ENCODE measurements at places on chromosomes 6 and 20. TPM values are rescaled to one million over a fixed set of nuclear protein-coding genes. Genes with fewer than 3 reads are reported as not detected.

Gene ZCCHC3
- 15.6 TPM for total RNA-seq

Gene SLC35D3
- 0.15 TPM for total RNA-seq

GRCh38 chr20:14553774-14554534, 216.5 kb upstream of the FLRT3 start:
- no peak overlapping the region for H3K4me3 ChIP-seq
- no peaks in the 10 kb centered on the region for H3K36me3 ChIP-seq
- no peaks in the 10 kb centered on the region for H3K27me3 ChIP-seq
- DNase-seq, result no peak
- H3K4me1 ChIP-seq, result no peaks in the 10 kb centered on the region
- H3K27ac ChIP-seq, result no peak overlapping the region

DNA sequence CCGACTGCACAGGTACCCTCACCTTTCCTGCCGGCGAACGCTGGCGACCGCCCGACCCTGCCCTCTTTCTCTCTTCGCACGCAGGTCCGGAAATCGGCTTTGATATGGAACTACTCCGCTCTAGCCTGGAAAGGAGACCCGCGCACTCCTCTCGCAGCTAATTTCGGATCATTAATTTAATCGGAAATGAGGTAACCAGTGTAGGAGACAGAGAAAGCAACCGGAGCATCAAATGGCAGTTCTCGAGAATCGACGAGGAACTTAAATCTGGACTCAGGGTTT, 949 bp upstream of the ATXN1 start:
- H3K27ac ChIP-seq, result peak overlapping the region; percentile 97
- DNase-seq, result no peak
- H3K4me3 ChIP-seq, result peak overlapping the region; percentile 80
- no peaks in the 10 kb centered on the region for H3K27me3 ChIP-seq

GRCh38 chr20:46552460-46553420, 2.3 kb upstream of the OCSTAMP start:
- no peaks in the 10 kb centered on the region for H3K4me1 ChIP-seq
- H3K27me3 ChIP-seq, result no peaks in the 10 kb centered on the region
- H3K36me3 ChIP-seq, result no peaks in the 10 kb centered on the region

- no peak overlapping the region for H3K27ac ChIP-seq
- H3K4me3 ChIP-seq, result no peak overlapping the region
Observed at GRCh38 chr20:22232473-22232872, 351.9 kb downstream of the FOXA2 start.

GRCh38 chr6:56770011-56770520, 127.4 kb upstream of the DST start:
- DNase-seq, result no peak
- H3K4me3 ChIP-seq, result no peak overlapping the region
- no peaks in the 10 kb centered on the region for H3K4me1 ChIP-seq

DNA sequence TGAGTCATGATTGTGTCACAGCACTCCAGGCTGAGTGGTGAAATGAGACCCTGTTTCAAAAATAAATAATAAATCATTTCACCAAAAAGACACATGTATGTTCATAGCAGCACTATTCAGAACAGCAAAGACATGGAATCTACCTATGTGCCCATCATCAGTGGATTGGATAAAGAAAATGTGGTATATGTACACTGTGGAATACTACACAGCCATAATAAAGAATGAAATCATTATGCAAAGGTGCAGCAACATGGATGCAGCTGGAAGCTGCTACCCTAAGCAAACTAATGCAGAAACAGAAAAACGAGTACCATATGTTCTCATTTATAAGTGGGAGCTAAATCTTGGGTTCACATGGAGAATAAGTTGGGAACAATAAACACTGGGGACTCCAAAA, 33.1 kb downstream of the ZNF451 start:
- H3K4me1 ChIP-seq, result no peaks in the 10 kb centered on the region
- H3K27ac ChIP-seq, result no peak overlapping the region
- no peaks in the 10 kb centered on the region for H3K36me3 ChIP-seq
- no peaks in the 10 kb centered on the region for H3K27me3 ChIP-seq
- DNase-seq, result no peak
- no peak overlapping the region for H3K4me3 ChIP-seq

DNA sequence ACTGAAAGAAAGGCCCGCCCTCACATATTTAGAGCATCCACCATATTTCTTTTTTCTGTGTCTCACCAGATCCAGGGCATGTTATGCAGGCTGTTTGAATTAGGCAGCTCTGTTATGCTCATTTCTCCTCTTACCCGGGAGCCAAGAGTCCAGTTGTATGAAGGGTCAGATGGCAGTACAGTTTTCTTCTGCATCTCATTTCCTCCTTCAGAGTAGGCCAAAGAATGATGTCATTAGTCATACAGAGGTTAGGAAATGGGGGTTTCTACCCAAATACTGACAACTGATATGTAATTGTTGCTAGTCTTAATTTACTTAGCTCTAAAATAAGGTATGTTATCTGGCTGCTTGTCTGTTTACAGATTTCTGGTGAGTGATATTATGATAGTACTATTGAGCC, 130.8 kb downstream of the SOBP start:
- no peak overlapping the region for H3K27ac ChIP-seq
- DNase-seq, result no peak
- H3K4me3 ChIP-seq, result no peak overlapping the region
- no peaks in the 10 kb centered on the region for H3K27me3 ChIP-seq

- no peak overlapping the region for H3K27ac ChIP-seq
- no peaks in the 10 kb centered on the region for H3K36me3 ChIP-seq
- H3K4me3 ChIP-seq, result no peak overlapping the region
- peaks cover 53% of the 10 kb centered on the region for H3K27me3 ChIP-seq
Observed at GRCh38 chr6:44272999-44273566, 2.8 kb downstream of the TMEM151B start.

DNA sequence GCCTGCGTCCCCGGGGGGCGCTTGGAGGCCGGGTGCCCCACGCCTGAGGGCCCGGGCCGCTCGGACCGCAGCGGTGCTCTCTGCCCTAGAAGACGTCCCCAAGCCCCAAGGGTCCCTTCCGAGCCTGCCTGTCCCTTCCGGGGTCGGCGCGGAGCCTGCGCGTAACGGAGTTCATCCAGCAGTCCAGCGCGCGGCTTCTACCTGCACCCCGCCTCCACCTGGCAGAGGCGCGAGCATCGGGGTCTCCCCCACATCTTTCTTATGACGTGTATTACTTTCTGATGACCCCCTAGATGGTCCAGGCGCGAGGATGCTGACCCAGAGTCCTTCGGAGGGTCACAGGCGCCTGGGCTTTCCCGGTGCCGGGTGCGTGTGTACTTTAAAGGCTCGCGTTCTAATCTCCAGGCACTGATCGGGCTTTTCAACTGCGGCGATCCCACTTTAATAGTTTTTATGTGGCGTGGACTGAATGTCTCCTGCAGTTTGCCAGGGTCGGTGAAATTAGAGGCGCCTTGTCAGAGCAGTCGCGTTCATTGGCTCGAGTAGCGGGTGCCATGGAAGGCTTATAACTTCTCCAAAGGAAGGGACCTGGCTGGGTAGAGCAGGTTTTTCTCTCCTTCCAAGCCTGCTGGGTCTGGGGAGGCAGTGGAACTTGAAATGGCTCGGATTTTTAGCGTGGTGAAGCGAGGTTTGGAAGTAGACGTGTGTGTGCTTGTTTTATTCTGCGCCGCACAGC, 912 bp downstream of the EYA4 start:
- H3K27ac ChIP-seq, result no peak overlapping the region
- H3K4me3 ChIP-seq, result peak overlapping the region; percentile 9
- H3K4me1 ChIP-seq, result no peaks in the 10 kb centered on the region
- no peaks in the 10 kb centered on the region for H3K36me3 ChIP-seq
- peaks cover 49% of the 10 kb centered on the region for H3K27me3 ChIP-seq
- DNase-seq, result no peak

DNA sequence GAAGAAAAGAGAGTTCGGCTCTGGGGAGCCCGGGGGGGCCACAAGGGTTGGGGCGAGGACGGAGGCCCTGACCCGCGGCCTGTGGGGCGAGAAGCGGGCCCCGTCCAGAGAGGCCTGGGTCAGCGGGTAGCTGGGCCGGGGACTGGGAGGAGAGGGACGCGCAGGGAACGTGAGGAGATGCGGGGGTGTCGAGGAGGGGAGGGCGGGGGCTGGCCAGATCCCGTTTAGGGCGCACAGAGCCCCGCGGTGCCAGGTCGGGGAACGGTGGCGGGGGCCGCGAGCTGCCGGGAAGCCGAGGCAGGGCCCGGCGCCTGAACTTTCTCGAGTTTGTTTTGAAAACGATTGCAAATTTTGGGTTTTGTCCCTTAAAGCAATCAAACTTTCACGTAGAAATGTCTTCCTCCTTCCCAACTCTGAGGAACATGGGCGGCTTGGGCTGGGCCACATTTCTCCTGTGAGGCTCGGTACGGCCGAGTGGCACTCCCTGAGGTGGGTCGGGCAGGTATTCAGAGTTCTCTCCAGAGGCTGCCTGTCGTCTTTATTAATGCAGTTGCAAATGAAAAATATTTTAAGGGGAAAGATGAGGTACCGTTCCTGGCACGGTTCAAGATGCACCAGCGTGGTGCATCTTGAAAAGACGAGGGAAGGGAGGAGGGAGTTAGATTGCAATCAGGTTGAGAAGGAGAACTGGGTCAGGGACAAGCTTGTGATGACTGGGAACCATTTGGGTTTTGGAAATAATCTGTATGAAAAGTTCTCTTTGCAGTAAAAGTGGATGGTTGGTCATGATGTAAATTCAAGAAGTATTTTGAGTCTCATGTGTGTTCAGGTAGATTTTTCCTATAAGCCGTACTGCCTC, 972 bp downstream of the RNF8 start:
- no peak overlapping the region for H3K27ac ChIP-seq
- H3K27me3 ChIP-seq, result no peaks in the 10 kb centered on the region
- H3K4me3 ChIP-seq, result peak overlapping the region; percentile 89
- H3K4me1 ChIP-seq, result peaks cover 10% of the 10 kb centered on the region
- peak; percentile 49 for DNase-seq

DNA sequence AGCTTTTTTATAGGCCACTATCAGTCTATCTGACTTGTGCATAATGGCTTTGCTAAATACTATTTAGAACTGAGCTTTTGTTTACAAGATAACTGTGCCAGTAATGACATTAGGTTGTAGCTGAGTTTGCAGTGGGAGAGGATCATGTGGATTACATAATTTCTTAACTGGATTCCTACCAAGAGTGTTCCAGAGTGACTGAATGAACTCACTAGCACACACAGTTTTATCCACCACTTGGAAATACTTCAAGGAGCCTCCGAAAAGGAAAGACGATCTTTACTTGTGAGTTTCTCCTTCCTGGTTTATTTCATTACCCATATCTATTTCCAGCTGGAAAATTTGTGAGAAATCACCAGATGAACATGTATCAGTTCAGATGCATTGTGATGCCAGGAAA, 10.9 kb upstream of the SYNE1 start:
- H3K4me1 ChIP-seq, result no peaks in the 10 kb centered on the region
- H3K36me3 ChIP-seq, result no peaks in the 10 kb centered on the region
- DNase-seq, result no peak
- H3K4me3 ChIP-seq, result no peak overlapping the region
- no peaks in the 10 kb centered on the region for H3K27me3 ChIP-seq

GRCh38 chr20:44762466-44763140, 16.9 kb downstream of the KCNK15 start:
- no peaks in the 10 kb centered on the region for H3K36me3 ChIP-seq
- H3K27me3 ChIP-seq, result no peaks in the 10 kb centered on the region
- H3K4me1 ChIP-seq, result no peaks in the 10 kb centered on the region
- H3K4me3 ChIP-seq, result no peak overlapping the region
- no peak for DNase-seq
- H3K27ac ChIP-seq, result no peak overlapping the region

GRCh38 chr6:57224769-57225515, 2.8 kb upstream of the RAB23 start:
- H3K36me3 ChIP-seq, result no peaks in the 10 kb centered on the region
- no peaks in the 10 kb centered on the region for H3K27me3 ChIP-seq
- no peak for DNase-seq
